ENCODE measurements at places on chromosomes 5 and 9.
A peak's percentile ranks its signal among the peaks of the same experiment; 100 is the strongest.

DNA sequence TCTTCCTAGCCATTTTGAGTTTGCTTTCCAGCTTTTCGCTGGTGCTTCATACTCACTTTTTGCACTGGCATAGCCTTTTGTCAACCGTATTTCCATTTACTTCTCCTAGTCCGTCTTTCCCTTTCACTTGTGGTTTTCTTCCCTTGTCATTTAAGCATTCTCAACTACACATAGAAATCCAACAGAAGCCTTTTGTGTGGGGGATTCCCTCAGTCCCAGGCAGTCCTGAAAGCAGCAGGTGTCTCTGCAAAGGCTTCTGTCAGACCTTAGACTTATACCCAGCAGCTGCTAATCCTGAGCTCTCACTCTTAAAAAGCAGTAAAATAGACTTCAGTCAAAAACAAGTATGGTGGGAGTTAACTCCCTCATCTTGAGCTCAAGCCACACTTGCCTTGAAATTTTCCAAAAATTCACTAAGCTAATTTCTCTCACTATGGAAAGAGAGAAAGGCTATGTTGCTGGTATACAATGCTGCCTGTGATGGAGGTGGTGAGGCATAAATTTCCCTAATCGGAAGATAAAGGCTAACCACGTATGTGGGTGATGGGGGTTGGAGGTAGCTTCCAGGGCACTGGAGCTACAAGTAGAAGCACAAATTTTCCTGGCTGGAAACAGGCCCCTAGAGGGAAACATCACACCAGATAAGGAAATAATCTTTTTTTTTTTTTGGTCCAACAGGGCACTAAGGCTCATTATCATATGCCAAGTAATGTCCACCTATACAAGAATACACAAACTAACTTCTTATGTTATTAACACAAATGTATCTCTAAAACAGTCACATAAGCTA, 34.8 kb upstream of the IFNK start:
- DNase-seq: no peak

- no peak for DNase-seq
These were observed 22.7 kb downstream of the MED27 start for GRCh38 chr9:132056717-132057560.

- no peak for DNase-seq
These were observed 74.3 kb downstream of the SEC61B start for GRCh38 chr9:99296291-99296951.

GRCh38 chr9:92970467-92970923, 23.2 kb downstream of the FGD3 start:
- peak; percentile 50 for DNase-seq

DNA sequence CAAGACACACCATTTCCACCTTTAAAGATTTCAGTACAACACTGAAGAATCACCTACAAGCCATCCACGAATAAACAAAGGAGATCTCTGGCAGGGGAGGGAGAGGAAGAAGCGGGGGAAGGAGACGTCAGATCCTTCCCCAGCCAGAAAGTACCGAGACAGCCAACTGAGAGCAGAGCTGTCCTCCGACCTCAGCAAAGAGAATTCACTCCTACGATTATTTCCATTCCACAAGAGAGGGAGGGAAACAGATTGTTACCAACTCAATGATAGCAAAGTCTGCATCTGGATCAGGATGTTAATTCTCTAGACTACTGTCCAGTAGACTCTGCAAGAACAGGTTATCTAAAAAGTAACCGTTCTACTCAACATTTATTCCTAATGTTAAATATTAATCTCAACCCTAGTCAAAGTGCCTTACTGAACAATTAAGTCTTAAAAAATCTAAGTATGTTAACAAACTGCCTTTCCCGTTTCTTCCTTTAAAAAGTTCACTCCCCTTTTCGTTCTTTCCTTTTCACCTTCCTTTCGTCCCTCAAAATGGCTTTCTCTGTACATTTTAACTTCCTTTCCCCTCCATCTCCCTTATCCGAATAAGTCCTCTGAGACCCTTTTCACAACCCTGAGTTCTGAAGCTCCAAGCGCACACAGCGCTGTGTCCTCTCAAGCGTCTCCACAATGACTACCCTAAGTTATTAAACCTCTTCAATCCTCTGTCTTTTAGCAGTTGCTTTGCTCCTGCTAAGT, 1.4 kb downstream of the CHD1 start:
- DNase-seq: peak; percentile 56

- DNase-seq: no peak
These were observed 127.1 kb downstream of the ZNF354C start for GRCh38 chr5:179187229-179187678.

- no peak for DNase-seq
These were observed 14.3 kb upstream of the ZBTB43 start for GRCh38 chr9:126790561-126790960.

- no peak for DNase-seq
These were observed 21.0 kb downstream of the GLRX start for GRCh38 chr5:95801532-95801931.

- DNase-seq: no peak
These were observed 107.2 kb upstream of the NFIL3 start for GRCh38 chr9:91530829-91531228.

GRCh38 chr5:123090661-123091297, 1.7 kb downstream of the PRDM6 start:
- no peak for DNase-seq

GRCh38 chr9:107363516-107364152, 80.6 kb downstream of the RAD23B start:
- DNase-seq: no peak

DNA sequence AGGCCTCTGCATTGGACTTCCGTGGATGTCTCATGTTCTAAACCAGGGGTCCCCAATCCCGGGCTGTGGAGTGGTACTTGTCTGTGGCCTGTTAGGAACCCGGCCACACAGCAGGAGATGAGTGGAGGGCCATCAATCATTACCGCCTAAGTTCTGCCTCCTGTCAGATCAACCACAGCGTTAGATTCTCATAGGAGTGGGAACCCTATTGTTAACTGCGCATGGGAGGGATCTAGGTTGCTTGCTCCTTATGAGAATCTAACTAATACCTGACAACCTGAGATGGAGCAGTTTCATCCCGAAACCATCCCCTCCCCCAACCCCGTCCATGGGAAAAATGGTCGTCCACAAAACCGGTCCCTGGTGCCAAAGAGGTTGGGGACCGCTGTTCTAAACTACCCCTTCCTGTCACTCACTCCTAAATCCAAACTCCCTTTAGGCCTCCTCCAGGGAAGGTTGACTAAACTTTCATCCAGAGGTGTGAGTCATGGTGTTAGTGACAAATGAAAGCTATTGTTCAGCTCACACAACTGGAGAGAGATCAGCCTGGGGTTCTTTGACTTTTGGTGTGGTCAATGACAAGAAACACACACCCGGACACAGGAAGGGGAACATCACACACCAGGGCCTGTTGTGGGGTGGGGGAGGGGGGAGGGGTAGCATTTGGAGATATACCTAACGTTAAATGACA, 9.5 kb downstream of the KCNV2 start:
- DNase-seq: no peak

DNA sequence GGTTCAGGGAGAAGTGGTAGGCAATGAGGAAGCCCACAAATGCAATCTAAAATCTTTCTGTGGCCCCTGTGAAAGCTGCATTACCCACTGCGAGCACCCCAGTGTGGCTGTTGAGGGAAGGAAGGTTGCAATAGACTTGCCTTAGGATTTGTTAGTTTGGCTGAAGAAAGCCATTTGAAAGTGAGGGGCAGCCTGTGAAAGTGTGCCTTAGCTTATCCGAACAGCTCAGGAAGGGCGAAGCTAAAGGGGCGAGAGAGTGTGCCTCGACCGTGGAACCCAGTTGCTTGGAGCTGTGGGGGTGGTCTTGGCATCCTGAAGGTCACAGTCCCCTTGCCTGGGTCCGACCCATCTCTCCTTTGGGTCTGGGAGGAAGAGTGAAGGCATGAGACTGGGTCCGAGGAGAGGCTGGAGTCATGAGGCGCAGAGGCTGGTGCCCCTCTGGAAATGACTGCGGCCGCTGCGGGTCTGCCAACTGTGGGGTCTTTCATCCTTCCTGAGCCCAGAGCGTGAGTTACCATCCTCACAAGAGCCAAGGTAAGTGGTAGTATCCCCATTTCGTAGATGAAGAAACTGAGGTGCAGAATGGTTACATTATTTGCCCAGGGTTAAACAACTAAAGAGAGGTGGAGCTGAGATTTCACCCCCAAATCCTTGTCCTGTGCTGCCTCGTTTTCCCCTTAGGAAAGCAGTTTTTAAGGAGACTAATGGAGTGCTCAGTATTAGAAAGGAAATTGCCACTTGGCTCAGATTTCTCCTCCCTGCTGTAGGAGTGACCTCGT, 24.4 kb downstream of the SLC25A25 start:
- no peak for DNase-seq

DNA sequence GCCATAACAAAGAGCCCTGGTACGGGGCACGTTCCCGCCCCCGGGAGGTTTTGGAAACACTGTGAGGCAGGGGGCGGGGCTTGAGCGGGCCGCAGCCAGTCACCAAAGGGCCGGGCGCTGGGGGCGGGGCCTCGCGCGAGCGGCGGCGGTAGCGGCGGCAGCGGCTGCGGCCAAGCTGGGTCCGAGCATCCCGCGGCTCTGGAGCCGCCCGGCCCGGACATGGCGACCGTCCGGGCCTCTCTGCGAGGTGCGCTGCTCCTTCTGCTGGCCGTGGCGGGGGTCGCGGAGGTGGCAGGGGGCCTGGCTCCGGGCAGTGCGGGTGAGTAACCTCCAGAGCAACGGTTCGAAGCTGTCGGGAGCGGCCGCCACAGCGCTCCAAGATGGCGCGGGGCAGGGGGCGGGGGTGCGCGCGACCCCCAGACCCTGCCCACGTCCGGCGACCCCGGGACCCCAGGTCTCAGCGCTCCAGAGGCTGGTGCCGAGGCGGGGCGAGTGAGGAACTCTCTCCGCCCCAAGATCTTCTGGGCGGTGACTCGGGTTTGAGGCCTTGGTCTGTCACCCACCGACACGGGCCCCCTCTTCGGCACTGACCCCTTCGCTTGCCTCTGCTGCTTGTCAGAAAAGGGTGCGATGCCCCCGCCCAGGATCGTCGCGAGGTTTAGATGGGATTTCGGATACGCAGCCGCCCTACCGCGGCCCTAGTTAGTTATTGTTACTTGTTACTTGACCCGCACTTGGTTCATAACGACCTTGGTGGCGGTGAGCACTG, at the start of gene RECK:
RECK (plus strand) TSS at position 134 of the 769 bp plus-strand sequence; CDS start at position 220, 86 bp downstream.
- DNase-seq: no peak

DNA sequence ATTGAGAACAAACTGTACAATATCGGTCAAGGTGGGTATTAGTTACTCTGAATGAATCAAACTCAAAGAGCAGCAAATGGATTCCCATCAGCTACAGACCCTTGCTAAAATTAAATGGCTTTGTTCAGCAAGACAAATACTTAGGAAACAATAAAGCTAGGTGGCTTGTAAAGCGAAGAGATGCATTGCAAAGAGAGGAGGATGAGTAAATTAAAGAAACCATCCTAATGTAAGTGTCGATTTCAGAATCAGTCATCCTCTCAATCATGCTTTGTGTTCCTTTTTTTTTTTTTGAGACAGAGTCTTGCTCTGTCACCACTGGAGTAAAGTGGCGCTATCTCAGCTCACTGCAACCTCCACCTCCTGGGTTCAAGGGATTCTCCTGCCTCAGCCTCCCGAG, 359.2 kb upstream of the ZNF462 start:
- DNase-seq: no peak

GRCh38 chr5:86565197-86565789, 52.4 kb upstream of the COX7C start:
- DNase-seq: no peak

GRCh38 chr9:99556998-99557397, 264.7 kb upstream of the NR4A3 start:
- no peak for DNase-seq

- DNase-seq: no peak
These were observed 3.2 kb upstream of the IRX2 start for GRCh38 chr5:2754581-2755075.

DNA sequence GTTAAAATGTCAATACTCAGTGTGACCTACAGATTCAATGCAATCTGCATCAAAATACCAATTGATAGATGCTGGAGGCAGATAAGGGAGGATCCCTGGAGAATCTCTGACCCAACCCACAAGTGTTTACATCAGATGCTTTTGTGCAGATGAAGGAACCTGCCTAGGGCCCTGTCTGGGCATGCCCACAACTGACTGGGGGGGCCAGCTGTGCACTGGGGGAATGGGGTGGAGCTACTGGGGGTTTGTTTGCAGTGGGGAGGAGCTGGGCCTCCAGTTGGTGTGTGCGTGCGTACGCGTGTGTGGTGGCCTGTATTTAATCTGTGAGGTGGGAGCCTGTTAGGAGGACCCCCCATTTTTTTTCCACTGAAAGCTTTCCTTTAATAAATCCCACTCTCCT, 244.9 kb downstream of the TRIM36 start:
- DNase-seq: no peak

DNA sequence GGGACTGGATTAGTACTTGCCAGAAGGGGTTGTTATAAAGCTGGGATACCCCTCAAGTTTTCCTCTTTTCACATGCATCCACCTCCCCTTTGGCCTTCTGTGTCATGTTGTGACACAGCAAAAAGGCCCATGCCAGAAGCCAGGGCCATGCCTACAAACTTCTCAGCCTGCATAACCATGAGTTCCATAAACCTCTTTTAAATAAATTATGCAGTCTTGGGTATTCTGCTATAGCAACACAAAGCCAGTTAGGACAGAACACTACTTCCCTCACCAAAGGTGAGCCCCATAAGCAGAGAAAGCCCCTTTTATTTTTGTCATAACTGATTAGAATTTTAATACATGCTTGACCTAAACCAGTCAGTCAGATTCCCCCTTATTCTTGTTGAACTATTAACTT, 801.3 kb downstream of the DNAH5 start:
- no peak for DNase-seq

DNA sequence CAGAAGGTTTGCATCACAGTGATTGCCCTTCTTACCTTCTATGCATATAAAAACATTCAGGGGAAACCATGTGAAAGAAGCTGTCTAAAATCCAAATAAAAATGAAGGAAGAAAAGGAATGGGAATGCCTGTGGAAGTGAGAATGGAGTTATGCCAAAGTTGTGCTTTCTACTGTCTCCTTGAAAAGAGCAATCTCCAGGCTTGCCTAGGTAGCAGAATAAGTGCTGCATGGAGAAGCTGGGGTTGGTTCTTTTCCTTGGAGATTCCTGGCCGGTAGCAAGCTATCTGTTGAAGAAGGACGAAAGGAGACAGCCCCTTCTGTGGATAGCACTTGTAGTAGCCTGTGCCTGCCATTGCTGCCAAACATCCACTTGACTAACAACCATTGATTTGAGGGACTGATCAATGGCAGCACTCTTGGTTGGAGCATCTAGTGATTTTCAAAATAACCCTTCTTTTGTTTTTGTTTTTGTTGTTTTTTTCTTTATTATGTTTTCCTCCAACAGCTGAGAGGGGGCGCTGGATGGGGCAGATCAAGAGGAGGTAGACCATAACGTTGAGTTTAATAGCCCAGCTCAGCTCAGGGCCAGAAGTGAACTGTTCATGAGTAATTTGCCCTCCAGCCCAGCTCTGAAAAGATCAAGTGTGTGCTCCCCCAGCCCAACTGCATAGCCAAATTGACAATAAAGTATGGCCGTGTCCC, 1.6 kb downstream of the PLCXD3 start:
- DNase-seq: no peak

GRCh38 chr5:31962871-31963307, 211.2 kb downstream of the GOLPH3 start:
- DNase-seq: no peak

GRCh38 chr5:66608501-66608900, 12.3 kb downstream of the MAST4 start:
- no peak for DNase-seq
